CD14-positive monocyte (primary cell): ENCODE measurements at places on chromosomes 2 and 18.

DNA sequence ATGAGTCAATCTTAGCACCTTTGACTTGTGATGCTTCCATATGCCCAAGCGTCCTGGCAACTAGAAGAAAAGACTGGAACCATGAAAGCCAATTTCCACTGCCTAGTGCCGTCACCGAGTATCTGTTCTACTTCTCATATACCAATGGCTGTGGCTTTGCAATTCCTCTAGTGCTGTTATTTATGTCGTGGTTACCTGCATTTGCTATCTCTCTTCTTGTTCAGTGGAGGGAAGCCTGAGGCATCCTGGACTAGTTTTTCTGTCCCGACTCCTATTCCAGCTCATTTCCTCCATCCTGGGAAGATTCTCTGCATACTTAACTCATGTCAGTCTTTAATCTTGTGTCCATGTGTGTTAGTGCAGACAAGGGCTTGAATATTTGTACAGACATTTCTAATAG, 117.9 kb downstream of the FEZ2 start:
- no peak for DNase-seq

DNA sequence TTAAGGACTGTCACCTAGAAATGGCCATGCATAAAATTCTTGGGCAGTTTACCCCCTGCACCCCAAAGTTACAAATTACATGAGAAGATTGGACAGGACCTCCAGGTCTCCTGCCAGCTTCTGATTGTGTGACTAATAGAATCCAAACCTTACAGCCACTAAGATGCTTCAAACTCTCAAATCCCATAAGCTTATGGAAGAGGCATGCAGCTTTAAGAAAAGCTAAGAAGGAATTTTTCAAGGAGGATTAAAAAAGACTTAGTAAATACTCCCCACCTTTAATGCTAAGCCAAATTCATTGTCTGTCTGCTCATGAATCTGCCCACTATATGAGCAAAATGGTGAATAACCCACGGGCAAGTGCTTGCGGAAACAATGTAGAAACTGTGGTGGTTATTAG, 86.3 kb downstream of the MAIP1 start:
- no peak for DNase-seq

GRCh38 chr18:46678785-46679399, 21.9 kb upstream of the LOXHD1 start:
- DNase-seq, result no peak

DNA sequence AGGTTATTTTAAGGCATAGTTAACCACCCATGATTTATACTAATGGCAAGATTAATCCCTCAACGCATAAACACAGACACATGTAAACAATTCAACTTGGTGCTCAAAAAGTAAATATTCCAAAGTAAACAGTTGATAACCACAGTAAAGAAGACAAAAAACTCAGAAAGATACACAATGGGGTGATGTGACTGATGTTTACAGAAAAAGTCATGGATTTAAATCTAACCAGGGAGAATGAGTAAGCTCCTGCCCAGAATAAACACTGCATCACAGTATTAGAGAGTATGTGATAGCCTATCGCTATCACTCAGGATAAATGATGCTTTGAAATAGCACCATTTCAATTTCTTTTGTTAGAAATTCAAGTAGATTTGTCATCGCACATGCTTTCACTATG, 49.3 kb downstream of the HIBCH start:
- no peak for DNase-seq

- no peak for DNase-seq
These were observed 498.5 kb downstream of the DPP10 start for GRCh38 chr2:114940785-114941458.

DNA sequence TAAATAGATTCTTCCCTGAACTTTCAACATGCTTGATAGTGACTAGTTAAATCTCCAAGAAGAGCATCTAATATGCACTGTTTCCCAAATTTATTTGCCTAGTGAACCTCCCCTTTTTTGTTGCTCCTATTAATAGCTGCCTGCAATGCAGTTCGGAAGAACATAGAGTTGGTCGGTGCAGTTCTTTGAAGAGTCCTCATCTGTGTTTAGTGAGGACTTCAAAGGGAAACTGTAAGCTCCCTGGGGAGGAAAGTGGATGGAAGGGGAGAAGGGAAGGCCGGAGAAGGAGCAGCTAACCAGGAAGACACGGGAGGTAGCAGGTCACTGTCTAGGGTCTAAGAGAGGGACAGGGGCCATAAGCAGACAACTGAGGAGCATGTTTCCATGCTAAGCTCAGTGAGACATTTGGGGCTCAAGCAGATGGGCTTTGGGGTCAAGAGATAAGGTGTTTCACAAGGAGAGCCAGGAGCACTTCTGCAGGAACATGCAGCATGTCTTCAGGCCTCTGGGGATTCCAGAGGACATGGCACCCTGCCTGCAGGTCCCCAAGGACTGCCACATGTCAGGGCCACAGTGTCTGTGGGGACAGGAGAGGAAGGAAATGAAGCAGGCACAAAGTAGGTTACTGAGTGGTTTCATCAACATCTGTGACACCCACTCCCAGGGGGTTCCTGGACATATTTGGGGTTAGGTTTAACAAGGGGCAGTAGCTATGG, 48.7 kb upstream of the ANXA4 start:
- no peak for DNase-seq

DNA sequence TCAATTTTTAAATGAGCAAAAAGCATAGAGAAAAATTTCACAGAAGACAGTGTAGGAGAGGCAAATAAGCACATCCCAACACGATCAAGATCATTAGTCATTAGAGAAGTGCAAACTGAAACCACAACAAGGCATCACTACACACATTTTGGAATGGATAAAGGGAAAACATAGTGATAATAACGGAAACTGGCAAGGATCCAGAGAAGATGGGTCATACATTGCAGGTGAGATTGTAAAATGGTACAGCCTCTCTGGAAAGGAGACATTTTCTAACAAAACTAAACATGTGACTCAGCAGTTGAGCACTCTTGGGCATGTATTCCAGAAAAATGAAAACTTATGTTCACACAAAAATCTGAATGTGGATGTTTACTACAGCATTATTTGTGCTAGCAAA, 98.3 kb upstream of the TMEM17 start:
- DNase-seq, result no peak

DNA sequence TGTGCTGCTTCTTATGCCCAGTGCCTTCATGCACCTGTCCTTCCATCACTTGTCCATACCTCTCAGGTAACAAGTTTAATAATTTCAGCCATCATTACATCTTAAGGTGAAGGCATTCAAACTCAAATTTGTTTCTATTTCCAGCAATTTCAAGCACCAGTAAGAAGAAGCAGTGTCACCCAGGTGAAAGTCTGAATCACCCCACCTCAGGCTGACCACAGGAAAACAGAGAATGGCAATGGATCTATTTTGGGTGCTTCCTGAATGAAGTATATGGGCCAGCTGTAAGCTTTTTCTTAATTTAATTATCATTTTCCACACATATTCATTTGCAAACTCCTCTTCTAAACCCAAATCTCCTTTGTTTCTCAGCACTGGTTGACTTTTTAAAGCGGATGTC, 372.7 kb upstream of the SOX11 start:
- no peak for DNase-seq

- peak; percentile 22 for DNase-seq
These were observed 83.9 kb downstream of the ARHGEF4 start for GRCh38 chr2:130920415-130921163.

- DNase-seq, result no peak
These were observed 60.4 kb downstream of the ARL4C start for GRCh38 chr2:234436482-234436837.

DNA sequence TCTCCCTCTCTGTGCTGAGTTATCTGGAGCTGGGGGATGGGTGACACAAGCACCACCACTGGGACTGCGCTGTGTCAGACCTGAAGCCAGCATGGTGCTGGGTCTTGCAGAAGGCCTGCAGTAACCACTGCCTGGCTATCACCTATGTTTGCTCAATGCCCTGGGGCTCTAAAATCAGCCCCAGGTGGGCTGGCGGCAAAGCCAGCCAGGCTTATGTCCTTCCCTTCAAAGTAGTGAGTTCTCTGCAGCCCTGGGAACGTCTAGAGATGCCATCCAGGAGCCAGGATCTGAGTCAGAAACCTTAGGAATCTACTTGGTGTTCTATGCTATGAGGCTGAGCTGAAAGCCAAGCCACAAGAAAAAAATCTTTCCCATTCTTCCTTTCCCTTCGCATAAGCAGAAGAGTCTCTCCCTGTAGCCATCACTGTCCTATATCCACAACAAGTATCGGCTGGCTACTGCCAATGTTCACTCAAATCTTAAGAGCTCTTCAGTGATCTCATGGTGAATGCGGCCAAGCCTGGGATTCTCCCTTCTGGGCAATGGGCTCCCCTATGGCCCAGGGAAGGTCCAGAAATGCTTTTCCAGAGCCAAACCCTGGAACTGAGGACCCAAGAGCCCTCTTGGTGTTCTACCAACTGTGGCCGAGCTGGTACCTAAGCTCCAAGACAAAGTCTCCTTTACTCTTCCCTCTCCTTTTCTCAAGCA, 248.7 kb downstream of the ZNF385B start:
- no peak for DNase-seq

DNA sequence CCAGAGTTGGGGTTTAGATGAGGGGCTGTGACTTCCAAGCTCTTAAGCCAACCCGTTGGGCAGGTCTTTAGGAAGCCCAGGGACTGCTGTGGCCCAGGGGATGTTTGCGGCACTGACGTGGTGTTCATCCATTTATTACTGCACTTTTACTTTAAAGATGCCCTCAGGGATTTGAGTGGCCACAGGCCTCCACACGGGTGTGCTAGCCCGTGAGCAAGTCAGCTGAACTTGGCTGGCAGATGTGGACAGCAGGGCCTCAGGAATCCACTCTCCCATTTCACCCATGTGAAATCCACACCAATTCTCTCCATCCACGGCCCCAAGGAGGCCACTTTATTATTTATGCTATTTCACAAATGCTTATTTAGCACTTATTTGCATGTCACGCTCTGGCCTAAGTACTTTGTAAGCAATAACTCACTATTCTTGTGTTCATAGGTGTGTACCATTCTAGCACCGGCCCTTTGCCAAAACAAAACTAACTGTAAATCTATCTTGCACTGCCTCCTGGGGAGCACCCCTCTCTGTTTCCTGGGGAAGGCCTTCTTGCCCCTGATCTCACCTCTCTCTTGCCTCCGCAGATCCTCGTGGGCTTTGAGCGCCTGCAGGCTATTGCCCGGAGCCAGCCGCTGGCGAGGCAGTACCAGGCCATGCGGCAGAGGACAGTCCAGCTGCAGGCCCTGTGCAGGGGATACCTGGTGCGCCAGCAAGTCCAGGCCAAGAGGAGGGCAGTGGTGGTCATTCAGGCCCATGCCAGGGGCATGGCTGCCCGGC, 39.1 kb upstream of the GPR17 start:
- DNase-seq, result no peak

- DNase-seq, result peak; percentile 13
These were observed 10.6 kb downstream of the DAW1 start for GRCh38 chr2:227881866-227882517.

DNA sequence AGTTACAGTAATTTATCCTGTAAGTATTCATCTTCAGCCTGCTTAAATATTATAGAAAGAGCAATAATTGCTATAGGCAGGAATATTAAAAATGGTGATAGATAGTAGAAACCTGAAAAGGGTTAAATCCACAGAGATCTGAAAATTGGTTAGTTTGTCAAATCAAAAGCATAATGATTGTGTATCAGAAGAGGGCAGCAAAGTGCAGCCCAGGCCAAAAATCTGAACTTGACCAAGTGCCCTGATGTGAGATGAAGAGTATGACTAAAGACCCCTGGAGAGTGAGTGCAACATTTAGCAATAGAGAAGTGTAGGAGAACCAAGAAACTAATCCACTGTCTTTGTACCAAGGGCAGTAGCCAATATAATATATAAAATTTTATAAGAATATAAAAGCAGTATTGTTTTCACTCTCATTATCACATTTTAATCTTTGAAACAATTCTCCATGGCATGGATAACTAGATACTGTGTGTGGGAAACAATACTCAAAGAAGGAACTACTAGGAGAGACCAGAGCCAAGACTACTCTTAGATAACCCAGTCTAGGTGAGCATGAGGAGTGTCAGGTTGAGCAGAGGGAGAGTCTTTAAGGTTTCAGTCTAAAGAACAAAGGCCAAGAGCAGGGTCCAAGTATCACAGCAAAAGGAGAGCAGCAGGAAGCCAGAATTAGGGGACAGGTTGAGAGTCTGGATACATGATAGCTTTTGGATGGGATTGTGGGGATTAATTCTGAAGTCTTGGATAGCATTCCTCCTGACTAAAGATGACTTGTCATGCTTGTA, 148.7 kb downstream of the CALCRL start:
- no peak for DNase-seq

DNA sequence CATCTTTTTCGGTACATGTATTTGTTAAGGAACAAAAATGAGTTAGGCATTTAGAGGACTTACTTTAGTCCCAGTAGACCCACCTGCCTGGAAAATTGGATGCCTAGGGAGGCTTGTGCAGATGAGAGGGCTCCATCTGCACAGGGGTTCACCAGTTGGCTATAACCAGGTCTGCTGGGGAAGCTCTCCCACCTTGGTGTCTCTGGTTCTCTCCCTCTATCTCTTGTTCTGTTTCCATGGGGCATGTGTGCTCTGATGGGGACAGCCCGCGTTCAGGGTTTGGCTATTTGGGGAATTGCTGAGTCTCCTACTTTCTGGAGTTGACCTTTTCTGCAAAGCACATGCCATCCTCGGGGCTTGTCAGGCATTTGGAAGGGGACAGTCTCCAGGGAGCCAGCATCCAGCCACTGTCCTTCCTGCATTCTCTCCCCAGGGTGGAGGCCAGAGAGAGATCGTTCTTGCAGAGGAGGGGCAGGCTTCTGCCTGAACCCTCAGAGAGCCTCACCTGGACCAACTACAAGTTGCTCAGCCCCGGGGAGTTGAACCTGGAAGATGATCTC, 157.3 kb downstream of the KLHL29 start:
- no peak for DNase-seq

DNA sequence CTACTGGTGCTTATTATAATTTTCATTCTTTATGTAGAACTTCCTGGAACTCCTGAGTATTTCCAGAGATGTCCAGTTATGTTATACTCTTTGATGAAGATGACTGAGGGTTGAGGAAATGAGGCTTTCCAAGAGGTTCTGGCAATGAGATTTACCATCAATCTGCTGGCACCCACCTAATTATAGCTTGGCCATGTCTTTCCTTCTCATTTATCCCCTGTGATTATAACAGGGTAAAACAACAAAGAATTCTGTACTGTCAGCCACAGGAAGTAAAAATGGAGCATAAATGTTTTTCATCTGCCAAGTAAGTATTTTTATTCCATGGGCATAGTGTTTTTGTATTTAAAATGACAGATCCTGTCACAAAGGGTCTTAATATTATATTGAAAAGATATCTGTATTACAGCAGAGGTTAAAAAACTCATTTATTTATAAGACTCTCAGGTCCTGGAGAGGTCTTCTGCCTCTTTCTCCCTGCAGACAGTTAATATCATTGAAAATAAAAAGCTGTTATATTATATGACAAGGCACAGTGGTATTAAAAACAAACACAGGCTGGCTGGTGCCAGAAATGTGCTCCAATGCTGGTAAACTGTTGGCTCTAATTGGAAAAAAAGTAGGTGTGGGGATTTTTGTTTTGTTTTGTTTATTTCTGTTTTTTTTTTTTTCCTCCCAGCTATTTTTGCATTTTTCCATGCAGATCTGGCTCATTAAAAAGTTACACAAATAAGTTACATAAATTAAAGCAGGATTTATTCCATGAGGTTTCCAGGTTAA, 1764.1 kb upstream of the CELF4 start:
- no peak for DNase-seq

- DNase-seq, result no peak
These were observed 17.0 kb upstream of the LINC00305 start for GRCh38 chr18:64165906-64166305.
